ENCODE measurements at places on chromosomes 11 and 22. TPM values are rescaled to one million over a fixed set of nuclear protein-coding genes. Genes with fewer than 3 reads are reported as not detected.

DNA sequence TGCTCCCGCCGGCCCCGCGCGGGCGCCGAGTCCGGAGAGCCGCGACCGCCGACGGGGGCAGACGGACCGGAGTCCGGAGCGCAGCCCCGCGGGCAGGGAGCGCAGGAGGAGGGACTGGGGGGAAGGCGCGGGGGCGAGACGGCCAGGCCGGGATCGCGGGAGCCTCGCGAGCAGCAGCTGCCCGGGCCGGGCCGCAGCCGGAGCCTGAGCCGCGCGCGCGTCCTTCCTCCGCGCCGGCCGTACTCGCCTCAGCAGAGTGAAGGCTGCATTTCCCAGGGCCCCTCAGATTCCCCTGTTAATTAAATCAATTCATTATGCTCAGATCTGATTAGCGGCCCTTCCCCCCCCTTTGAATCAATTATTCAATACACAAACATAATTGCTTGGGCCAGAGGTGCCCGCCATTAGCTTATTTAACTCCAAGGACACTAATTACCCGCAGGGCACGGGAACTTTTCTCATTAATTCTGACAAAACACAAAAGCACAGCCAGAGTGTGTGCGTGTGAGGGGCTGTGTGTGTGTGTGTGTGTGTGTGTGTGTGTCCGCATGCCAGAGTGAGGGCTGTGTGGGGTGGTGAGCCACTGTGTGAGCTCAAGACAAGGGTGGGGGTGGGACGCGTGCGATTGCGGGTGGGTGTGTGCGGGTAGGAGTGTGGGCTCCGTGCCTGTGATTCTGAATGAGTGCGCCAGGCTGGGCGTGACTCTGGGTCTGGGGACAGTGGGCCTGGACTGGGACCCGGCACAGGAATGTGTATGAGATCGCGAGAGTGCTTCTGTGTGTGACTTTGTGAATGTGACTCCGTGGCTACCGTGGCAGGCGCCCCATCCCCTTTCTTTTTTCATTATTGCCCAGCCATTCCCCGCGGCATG is 5.1 kb upstream of the LMO1 start:
- DNase-seq = no peak
- H3K36me3 ChIP-seq = no peaks in the 10 kb centered on the region
- H3K27me3 ChIP-seq = peaks cover 24% of the 10 kb centered on the region

- no peak overlapping the region for H3K4me3 ChIP-seq
- DNase-seq = peak; percentile 6
- H3K36me3 ChIP-seq = no peaks in the 10 kb centered on the region
- no peaks in the 10 kb centered on the region for H3K27me3 ChIP-seq
- H3K4me1 ChIP-seq = peaks cover 12% of the 10 kb centered on the region
These were observed 86.6 kb downstream of the EHF start for GRCh38 chr11:34707462-34707840.

- no peaks in the 10 kb centered on the region for H3K4me1 ChIP-seq
- no peak overlapping the region for H3K27ac ChIP-seq
- H3K4me3 ChIP-seq = no peak overlapping the region
- no peak for DNase-seq
These were observed 20.7 kb downstream of the PDHX start for GRCh38 chr11:34936945-34937629.

GRCh38 chr11:115067471-115067870 is 389.1 kb downstream of the NXPE2 start:
- H3K27ac ChIP-seq = no peak overlapping the region
- no peak overlapping the region for H3K4me3 ChIP-seq
- no peaks in the 10 kb centered on the region for H3K36me3 ChIP-seq
- no peak for DNase-seq
- no peaks in the 10 kb centered on the region for H3K27me3 ChIP-seq

GRCh38 chr11:43384393-43384792 is 25.7 kb downstream of the TTC17 start:
- DNase-seq = no peak
- no peaks in the 10 kb centered on the region for H3K4me1 ChIP-seq

The BUD13 gene
- total RNA-seq = 13.7 TPM

The RELT gene
- total RNA-seq = 264 TPM

The MPZL3 gene
- total RNA-seq = 6.7 TPM

DNA sequence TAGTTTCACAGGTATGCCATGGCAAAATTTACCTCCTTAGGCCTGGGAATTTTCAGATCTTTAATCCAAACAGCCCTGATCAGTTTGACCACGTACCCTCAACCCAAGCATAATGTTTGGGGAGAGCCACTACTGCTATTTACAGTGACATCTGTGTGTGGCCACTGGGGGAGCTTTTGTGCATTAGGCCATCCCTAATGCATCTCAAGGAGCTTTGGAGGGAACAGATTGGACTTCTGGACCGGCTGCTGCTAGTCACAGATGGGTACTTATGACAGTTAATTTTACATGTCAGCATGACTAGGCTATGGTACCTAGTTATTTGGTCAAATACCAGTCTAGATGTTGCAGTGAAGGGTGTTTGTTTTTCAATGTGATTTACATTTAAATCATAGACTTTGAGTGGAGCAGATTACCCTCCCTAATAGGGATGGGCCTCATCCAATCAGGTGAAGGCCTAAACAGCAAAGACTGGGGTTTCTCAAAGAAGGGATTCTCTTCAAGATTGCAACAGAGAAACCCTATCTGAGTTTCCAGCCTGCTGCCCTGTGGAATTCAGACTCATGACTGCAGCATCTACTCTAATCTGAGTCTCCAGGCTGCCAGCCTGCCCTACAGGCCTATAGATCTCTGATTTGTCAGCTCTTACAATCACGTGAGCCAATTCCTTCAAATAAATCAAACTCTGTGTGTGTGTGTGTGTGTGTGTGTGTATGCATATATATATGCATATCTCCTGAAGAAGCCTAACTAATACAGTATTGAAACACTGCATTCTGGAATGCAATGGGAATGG is 38.0 kb upstream of the GALNT18 start:
- no peaks in the 10 kb centered on the region for H3K4me1 ChIP-seq

DNA sequence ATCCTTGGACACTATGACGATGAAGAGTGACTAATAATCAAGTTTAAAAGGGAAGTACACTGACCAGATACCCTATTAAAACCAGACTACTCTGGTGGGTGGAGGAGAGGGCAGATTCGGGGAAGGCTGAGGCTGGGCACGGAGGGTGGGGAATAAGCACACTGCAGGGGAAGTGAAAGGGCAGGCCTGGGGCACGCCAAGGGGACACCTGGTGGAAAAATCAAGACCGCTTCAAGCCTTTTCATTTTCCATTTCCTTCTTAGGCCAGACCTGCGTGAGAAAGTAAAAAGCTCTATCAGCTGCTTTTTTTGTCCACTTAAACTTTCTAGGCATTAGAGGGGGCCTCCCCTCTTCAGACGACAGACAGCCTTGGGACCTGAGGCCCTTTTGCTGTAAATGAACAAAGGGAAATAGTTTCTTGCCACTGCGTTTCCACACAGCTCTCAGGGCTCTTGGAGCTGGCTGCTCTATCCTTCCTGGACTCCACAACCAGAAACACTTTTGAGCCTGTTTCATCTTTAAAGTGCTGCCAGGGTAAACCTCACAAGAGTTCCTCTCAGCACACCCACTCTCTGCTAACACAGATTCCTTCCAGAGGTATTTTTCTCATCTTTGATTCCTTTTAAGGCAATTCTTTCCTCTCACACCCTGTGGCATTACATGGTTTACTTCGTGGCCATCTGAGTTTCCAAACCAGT is 25.0 kb upstream of the SERPIND1 start:
- no peak overlapping the region for H3K4me3 ChIP-seq
- H3K27ac ChIP-seq = no peak overlapping the region
- DNase-seq = no peak
- no peaks in the 10 kb centered on the region for H3K27me3 ChIP-seq
- H3K36me3 ChIP-seq = peaks cover 65% of the 10 kb centered on the region
- peaks cover 25% of the 10 kb centered on the region for H3K4me1 ChIP-seq

The CTSD gene
- 446 TPM for total RNA-seq

DNA sequence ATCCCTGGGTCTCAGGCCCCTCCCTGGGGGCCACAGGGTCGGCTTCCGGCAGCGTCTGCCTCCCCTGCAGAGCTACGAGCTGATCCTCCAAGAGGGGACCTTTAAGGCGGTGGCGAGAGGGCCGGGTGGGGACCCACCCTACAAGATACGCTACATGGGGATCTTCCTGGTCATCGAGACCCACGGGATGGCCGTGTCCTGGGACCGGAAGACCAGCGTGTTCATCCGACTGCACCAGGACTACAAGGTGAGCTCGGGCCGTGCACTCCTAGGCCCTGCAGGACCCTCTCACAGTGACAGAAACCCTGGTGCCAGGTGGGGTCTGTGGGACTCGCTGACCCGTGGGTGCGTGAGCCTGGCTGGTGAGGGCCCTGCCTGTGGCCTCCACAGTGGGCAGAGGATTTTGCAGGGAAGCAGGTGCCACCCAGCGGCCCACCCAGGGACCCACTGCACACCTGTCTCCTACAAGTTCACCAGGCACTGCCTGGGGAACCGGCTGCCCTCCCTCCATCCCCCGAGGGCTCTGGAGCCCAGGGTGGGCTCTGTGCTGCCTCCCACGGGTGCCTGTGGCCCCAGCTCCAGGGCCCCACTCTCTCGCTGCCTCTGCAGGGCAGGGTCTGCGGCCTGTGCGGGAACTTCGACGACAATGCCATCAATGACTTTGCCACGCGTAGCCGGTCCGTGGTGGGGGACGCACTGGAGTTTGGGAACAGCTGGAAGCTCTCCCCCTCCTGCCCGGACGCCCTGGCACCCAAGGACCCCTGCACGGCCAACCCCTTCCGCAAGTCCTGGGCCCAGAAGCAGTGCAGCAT is 13.7 kb downstream of the MUC5B start:
- H3K36me3 ChIP-seq = no peaks in the 10 kb centered on the region
- no peaks in the 10 kb centered on the region for H3K27me3 ChIP-seq
- no peak overlapping the region for H3K27ac ChIP-seq
- no peak for DNase-seq
- H3K4me3 ChIP-seq = no peak overlapping the region

- no peaks in the 10 kb centered on the region for H3K27me3 ChIP-seq
- no peak for DNase-seq
- H3K4me1 ChIP-seq = no peaks in the 10 kb centered on the region
- no peak overlapping the region for H3K27ac ChIP-seq
These were observed 94.9 kb upstream of the SEPTIN5 start for GRCh38 chr22:19619144-19620009.

GRCh38 chr11:76189682-76190081 is 16.6 kb downstream of the WNT11 start:
- no peaks in the 10 kb centered on the region for H3K36me3 ChIP-seq
- no peak overlapping the region for H3K27ac ChIP-seq

DNA sequence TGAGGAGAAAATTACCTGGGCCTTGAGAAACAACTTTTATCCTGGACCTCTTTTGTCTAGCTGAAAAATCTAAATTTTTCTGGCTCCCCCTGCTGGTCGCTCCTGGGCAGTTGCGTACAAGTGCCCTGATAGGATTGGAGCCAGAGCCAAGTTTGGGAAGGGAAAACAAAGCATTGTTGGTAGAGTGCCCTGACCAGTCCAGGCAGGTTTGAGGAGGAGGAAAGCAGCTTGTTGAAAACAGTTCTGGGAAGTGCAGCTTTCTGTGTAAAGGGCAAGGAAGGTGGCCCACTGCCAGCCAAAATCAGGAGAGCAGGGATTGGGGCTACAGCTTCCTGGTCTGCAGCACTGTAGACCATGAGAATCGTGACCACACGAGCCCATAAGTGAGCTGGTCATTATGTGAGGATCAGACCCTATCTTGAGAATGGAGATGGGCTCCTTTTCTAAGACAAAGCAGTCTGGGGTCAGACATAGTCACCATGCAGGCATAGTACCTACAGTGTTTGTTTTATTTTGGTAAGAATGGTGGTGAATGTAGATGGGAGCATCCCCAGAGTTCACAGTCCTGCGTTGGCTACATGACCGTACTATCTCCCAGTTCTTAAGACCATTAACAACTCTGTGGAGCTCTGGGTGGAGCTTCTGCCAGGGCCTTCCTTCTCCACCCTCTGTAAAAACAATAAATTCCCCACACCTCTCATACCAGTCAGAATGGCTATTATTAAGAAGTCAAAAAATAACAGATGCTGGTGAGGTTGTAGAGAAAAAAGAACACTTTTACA is 21.3 kb upstream of the PIK3IP1 start:
- H3K4me3 ChIP-seq = no peak overlapping the region
- DNase-seq = peak; percentile 79
- H3K4me1 ChIP-seq = peaks cover 3% of the 10 kb centered on the region
- no peaks in the 10 kb centered on the region for H3K36me3 ChIP-seq

The MPEG1 gene
- total RNA-seq = 19.6 TPM

GRCh38 chr11:79182794-79183193 is 258.0 kb downstream of the TENM4 start:
- no peak for DNase-seq
- H3K27me3 ChIP-seq = no peaks in the 10 kb centered on the region
- H3K4me3 ChIP-seq = no peak overlapping the region
- no peak overlapping the region for H3K27ac ChIP-seq
- no peaks in the 10 kb centered on the region for H3K4me1 ChIP-seq
- H3K36me3 ChIP-seq = no peaks in the 10 kb centered on the region

The ART1 gene
- total RNA-seq = not detected

DNA sequence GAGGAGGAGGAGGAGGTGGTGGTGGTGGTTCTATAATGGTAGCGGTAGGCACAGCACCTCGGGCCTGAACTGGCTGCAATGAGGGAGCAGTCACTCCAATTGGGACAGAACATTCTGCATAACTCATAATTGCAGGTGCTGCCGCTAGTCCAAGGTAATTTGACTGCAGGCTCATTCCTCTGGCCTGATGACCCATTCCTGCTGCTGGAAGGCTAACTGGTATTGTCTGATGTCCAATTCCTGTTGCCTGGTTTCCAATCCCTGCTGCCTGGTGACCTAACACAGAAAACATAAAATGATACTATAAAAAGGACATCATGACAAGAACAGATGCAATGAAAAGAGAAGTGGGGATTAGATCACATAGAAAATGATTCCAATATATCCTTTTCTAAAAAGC is 7.9 kb upstream of the AGBL2 start:
- H3K4me3 ChIP-seq = no peak overlapping the region
- H3K27me3 ChIP-seq = no peaks in the 10 kb centered on the region
- DNase-seq = no peak
- no peaks in the 10 kb centered on the region for H3K4me1 ChIP-seq
- H3K36me3 ChIP-seq = peaks cover 85% of the 10 kb centered on the region
- no peak overlapping the region for H3K27ac ChIP-seq

The MYEOV gene
- total RNA-seq = 1.2 TPM

The HTR3A gene
- total RNA-seq = not detected

GRCh38 chr22:32318361-32318760 is 39.3 kb upstream of the RFPL3 start:
- H3K4me1 ChIP-seq = no peaks in the 10 kb centered on the region
- H3K27ac ChIP-seq = no peak overlapping the region
- H3K4me3 ChIP-seq = no peak overlapping the region

DNA sequence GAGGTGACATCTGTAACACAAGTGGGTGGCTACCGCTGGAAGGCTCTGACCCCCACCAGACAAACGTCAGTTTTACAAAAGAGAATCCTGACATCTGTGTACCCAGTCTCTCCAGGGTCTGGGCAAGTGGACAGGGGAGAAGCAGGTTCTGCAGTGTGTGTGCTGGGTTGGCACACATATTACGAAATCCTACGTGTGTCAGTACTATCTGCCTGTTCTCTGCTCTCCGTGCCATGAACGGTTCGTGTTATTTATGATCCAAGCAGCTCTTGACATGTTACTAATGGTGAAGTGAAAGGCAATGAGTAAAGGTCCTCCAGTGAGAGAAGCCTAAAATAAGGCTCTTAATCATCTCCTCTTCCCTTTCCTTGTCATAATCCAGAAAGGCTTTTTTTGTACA is 201.5 kb upstream of the MTMR2 start:
- H3K36me3 ChIP-seq = no peaks in the 10 kb centered on the region
- H3K4me3 ChIP-seq = no peak overlapping the region
- H3K27ac ChIP-seq = no peak overlapping the region
- no peaks in the 10 kb centered on the region for H3K27me3 ChIP-seq
- peaks cover 16% of the 10 kb centered on the region for H3K4me1 ChIP-seq

- H3K27ac ChIP-seq = no peak overlapping the region
- H3K27me3 ChIP-seq = no peaks in the 10 kb centered on the region
- H3K36me3 ChIP-seq = no peaks in the 10 kb centered on the region
- no peak for DNase-seq
- H3K4me3 ChIP-seq = no peak overlapping the region
These were observed 205.5 kb downstream of the CTTN start for GRCh38 chr11:70603756-70604211.

Measured in natural killer cell (primary cell).